ENCODE measurements at places on chromosomes 13 and 19.
A peak's percentile ranks its signal among the peaks of the same experiment; 100 is the strongest.

DNA sequence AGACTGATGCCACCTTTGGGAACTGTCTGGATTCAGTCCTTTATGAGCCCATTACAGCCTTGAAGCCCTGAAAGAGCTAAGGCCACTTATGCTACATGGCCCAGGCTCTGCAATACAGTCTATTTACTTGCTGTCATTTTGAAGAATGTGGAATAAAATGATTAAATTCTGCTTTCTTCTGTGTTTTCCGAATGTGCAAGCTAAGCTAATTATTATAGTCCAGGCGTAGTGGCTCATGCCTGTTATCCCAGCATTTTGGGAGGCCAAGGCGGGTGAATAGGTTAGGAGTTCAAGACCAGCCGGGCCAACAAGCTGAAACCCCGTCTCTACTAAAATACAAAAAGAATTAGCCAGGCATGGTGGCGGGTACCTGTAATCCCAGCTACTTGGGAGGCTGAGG, 142.5 kb downstream of the TEX29 start:
- no peak for DNase-seq

GRCh38 chr13:71603255-71603654, 263.7 kb downstream of the DACH1 start:
- DNase-seq = no peak

DNA sequence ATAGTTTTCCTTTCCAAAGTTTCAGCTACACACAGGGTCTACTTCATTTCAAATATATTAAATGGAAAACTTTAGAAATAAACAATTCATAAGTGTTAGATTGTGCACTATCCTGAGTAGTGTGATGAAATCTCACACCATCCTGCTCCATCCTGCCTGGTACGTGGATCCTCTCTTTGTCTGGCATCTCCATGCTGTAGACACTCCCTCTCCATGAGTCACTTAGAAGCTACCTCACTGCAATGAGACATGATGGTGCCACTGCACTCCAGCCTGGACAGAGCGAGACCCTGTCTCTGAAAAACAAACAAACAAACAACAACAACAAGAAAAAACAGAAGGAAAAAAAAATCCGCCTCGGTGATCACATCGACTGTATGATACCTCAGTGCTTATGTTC, 191.8 kb downstream of the PCCA start:
- no peak for DNase-seq

DNA sequence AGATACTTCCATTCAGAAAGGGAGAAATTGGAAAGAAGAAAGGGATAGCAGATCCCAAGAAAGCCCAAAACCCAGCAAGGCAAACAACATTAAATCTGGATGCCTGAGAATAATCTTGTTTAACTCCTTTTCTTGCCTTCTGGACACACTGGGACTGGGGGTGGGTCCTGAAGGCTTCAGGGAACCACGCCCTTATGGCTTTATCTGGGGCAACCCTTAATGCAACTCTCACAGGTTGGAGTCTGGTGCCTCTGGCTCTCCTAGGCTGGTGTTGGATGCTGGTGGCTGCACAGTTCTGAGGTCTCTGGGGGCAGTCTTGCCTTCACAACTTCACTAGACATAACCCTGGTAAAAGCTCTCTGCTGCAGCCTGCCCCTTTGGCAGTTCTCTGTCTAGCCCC, 27.9 kb downstream of the PAN3 start:
- no peak for DNase-seq

- peak; percentile 13 for DNase-seq
These were observed 1.1 kb downstream of the MIER2 start for GRCh38 chr19:343451-343931.

- no peak for DNase-seq
These were observed 105.3 kb downstream of the SLC10A2 start for GRCh38 chr13:102960959-102961358.

DNA sequence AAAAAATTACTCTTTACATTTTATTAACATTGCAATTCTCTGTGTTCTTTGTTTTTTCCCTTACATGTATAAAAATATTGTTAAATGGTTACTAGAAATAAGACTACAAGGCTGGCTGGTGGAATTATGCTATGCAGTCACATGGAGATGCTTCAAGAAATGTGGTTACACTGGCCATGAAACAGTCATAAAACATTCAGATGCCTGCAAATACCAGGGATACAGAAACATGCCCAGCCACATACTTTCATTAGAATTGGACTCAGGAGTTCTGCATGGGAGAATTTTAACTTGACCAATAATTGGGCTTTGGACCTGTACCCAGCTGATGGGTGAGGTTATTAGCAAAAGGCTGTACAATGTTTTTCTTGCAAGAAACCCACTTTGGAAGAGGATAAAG, 1407.7 kb upstream of the SLC10A2 start:
- no peak for DNase-seq

GRCh38 chr19:17357078-17357666, 19.8 kb downstream of the GTPBP3 start:
- DNase-seq = no peak

DNA sequence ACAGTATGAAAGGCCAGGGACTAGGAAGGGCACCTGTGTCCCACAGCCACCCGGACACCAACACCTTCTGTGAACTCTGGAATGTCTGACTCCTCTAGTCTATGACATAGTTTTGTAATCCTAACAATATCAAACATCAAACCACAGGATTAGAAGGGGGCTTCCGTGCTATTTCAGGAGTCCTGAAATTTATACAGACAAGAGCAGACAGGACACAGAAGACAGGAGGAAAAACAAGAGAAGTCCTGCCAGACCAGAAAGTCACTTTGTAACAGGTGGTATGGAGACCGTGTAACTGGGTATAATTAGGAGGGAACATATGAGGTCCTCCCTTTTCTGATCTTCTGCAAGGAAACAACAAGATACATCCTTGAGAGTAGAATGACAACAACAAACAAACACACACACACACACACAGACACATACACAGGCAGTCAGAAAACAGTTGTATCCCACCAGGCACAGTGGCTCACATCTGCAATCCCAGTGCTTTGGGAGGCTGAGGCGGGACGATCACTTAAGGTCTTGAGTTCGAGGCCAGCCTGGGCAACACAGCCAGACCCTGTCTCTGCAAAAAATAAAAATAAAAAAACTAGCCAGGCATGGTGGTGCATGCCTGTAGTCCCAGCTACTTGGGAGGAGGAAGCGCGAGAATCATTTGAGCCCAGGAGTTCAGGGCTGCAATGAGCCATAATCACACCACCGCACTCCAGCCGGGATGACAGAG, 13.1 kb downstream of the INSR start:
- no peak for DNase-seq

DNA sequence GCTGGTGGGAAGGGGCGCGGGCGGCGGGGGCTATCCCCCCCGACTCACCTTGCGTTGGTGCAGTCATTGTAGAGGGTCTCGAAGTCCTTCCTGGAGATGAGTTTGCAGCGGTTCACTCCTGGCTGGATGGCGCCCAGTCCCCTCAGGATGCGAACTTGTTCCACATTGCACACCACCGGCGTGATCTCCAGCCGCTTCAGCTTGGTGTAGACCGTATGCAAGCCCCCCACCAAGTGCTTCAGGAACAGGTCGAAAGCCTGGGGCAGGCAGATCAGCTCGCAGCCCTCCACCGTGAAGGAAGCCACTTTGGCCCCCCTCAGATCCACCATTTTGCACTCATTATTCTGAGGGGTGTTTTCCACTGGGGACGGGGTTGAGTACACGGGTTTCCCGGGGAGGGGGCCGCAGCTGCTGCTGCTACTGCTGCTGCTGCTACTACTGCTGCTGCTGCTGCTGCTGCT, 1.1 kb downstream of the DACH1 start:
- DNase-seq = no peak

DNA sequence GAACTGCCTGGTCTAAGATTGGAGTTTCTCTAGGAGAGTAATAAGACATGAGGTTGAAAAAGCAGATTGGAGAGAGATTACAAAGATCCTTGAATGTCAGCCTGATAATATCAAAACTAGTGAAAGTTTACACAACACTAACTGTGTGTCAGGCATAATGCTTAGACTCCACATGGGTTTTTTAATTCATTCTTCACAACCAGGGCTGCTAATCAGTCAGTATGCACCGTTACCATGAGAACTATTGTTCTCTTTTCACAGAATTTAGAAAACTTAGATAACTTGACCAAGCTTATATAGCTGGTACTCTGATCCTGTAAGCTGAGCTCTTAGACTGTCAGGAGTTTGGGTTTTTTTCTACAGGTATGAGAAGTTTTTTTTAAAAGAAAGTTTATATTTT, 46.6 kb upstream of the TSC22D1 start:
- no peak for DNase-seq

GRCh38 chr19:56633021-56633420, 9.9 kb upstream of the SMIM17 start:
- DNase-seq = no peak

DNA sequence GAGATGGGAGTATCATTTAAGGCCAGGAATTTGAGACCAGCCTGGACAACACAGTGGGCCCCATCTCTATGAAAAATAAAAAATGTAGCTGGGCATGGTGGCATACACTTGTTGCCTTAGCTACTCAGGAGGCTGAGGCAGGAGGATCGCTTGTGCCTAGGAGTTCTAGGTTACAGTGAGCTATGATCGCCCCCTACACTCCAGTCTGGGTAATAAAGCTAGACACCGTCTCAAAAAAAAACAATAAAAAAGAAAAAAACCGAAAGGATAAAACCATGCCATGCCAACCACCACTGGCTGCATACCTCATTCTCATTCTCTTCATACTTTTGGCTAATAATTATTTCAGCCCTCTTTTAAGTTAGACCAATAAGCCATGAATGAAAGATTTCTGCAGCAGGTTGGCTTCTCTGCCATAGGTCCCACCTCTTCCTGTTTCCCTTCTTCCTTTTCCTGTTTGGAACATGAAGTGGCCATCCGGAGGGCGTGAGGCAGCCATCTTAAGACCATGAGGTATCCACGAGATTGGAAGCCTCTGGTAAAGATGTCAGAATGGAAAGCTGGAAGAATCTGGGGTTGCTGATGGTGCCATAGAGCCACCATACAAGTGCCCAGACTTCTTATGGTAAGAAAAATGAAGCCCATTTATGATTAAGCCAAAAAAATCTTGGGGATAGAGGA, 171.3 kb downstream of the CACNA1A start:
- DNase-seq = no peak

DNA sequence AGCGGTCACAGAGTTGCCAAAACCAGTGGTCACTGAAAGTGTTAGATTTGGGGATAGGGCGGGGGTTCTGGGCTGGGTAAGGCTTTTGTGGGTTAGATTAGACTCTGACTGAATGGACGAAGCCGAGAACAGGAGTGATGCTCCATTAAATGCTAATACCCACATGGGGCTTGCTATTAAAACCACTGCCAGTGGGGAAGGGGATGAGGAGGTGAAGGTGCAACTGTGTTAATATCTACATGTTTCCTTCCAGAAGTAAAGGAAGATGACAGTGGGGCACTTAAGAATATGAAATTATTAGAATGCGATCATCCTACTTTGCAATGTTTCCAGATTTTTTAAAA, 573 bp upstream of the ZNF614 start:
- DNase-seq = no peak

GRCh38 chr19:49335784-49336481, 727 bp downstream of the CD37 start:
- no peak for DNase-seq

GRCh38 chr13:92390217-92390616, 836.4 kb upstream of the GPC6 start:
- no peak for DNase-seq

- no peak for DNase-seq
These were observed 72.4 kb downstream of the STARD13 start for GRCh38 chr13:33213024-33213768.
